Stimulated activated effector memory CD8-positive, alpha-beta T cell treated with anti-CD3 and anti-CD28 coated beads, Interleukin-12 subunit alpha, Interleukin-12 subunit beta, amount 100 ng/mL, for 72 hours (primary cell): ENCODE measurements at places on chromosomes 4 and X.
A peak's percentile ranks its signal among the peaks of the same experiment; 100 is the strongest.

DNA sequence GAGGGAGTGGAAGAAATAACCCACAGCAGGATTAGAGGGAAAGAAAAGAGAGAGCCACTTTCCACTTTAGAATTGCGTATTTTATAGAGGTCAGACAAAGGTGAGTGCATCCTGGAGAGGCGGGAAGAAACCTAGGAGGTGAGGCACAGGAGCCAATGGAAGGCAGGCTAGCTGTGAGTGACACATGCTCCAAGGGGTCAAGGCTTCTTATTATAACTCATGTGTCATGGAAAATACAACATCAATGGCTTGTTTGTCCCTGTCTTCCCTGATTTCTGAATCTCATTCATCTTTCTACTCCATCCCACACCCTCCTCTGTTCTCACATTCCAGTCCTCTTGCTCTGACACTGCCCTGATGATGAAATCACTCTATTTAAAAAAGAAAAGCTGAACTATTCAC lies 14.4 kb downstream of the ANXA3 start:
- DNase-seq: no peak

GRCh38 chrX:130539721-130540321 lies 138.0 kb downstream of the RBMX2 start:
- DNase-seq: peak; percentile 51

- no peak for DNase-seq
Observed at GRCh38 chr4:70619288-70619687, 9.3 kb upstream of the ENAM start.

- no peak for DNase-seq
Observed at GRCh38 chrX:38249965-38250364, 29.3 kb upstream of the SRPX start.

- DNase-seq: no peak
Observed at GRCh38 chr4:181157647-181158046, 1085.6 kb upstream of the TENM3 start.

DNA sequence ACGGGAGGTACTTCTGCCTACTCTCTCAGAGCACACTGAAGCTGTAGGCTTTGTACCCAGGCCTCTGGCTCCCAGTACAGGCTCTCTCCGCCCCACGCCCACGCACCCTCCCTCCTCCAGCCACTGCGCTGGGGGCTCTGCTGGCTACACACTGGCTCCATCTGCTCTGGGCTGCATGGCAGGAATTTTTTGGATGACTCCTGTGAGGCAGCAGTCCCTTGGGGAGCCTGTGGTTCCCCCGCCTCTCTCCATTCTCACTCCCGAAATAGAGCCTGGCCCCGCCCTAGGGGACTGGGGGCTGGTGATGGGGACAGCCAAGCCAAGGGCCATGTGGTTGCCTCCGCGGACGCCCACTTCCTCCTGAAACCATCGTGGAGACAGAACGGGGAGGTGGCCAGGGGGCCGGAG lies 58.1 kb upstream of the ADRA2C start:
- DNase-seq: no peak
